Karpas-422 (cell line): ENCODE measurements at places on chromosomes 1 and 21.

GRCh38 chr1:176374967-176375569 lies 87.9 kb upstream of the PAPPA2 start:
- no peaks in the 10 kb centered on the region for H3K36me3 ChIP-seq
- H3K27me3 ChIP-seq, result no peaks in the 10 kb centered on the region
- H3K4me3 ChIP-seq, result no peak overlapping the region
- no peak overlapping the region for H3K27ac ChIP-seq

DNA sequence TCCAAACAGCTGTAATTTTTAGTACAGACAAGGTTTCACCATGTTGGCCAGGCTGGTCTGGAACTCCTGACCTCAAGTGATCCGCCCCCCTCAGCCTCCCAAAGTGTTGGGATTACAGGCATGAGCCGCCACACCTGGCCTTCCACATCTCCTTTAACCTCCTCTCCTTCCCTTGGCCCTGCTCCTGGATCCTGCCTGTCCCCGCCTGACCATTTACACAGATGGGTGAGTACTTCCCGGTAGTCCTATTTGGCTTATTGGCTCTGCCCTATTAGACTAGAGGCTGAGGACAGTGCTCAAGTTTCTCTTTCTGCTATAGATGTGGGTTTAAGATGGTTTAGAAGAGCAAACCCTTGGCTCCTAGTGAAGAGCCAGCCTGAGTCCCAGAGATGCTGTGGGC lies 7.1 kb downstream of the PTPN7 start:
- H3K4me1 ChIP-seq, result peaks cover 15% of the 10 kb centered on the region
- no peak overlapping the region for H3K27ac ChIP-seq
- peaks cover 12% of the 10 kb centered on the region for H3K36me3 ChIP-seq
- no peak for DNase-seq
- no peak overlapping the region for H3K4me3 ChIP-seq

- no peaks in the 10 kb centered on the region for H3K27me3 ChIP-seq
- no peak overlapping the region for H3K4me3 ChIP-seq
- no peak overlapping the region for H3K27ac ChIP-seq
- no peaks in the 10 kb centered on the region for H3K4me1 ChIP-seq
These were observed 868.5 kb downstream of the BRINP3 start for GRCh38 chr1:189609167-189609566.

- no peak overlapping the region for H3K27ac ChIP-seq
- H3K36me3 ChIP-seq, result no peaks in the 10 kb centered on the region
- H3K4me3 ChIP-seq, result no peak overlapping the region
- H3K27me3 ChIP-seq, result no peaks in the 10 kb centered on the region
- DNase-seq, result no peak
- no peaks in the 10 kb centered on the region for H3K4me1 ChIP-seq
These were observed 16.4 kb upstream of the CGN start for GRCh38 chr1:151494741-151495281.

- H3K36me3 ChIP-seq, result no peaks in the 10 kb centered on the region
- no peak overlapping the region for H3K27ac ChIP-seq
- DNase-seq, result no peak
- peaks cover 18% of the 10 kb centered on the region for H3K4me1 ChIP-seq
These were observed 186.4 kb downstream of the MRPL39 start for GRCh38 chr21:25420831-25421230.

GRCh38 chr1:47230692-47231300 lies 1.2 kb downstream of the TAL1 start:
- H3K27ac ChIP-seq, result no peak overlapping the region
- H3K4me3 ChIP-seq, result no peak overlapping the region
- no peaks in the 10 kb centered on the region for H3K27me3 ChIP-seq
- DNase-seq, result no peak
- no peaks in the 10 kb centered on the region for H3K36me3 ChIP-seq

DNA sequence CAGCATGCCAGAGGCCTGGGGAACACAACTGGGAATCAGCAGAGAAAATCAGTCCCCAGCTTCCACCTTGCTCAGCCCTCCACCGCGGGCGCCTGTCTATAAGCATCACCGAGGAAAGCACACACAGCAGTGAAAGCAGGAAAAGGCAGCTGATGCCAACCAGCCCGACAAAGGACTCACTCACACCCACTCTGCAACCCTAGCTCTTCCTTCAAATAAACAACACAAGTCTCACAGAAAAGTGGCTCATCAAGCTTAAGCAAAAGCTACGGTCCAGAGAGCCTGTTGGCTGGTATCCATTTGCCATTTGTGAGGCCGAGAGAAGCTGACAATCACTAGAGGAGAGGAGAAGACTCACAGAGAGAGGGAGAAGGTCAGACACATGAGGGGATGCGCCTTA lies 27.1 kb downstream of the MRAP start:
- no peaks in the 10 kb centered on the region for H3K27me3 ChIP-seq
- no peak overlapping the region for H3K27ac ChIP-seq
- no peak overlapping the region for H3K4me3 ChIP-seq
- H3K36me3 ChIP-seq, result peaks cover 67% of the 10 kb centered on the region
- DNase-seq, result no peak

GRCh38 chr1:85313888-85314696 lies 37.7 kb upstream of the BCL10 start:
- H3K36me3 ChIP-seq, result no peaks in the 10 kb centered on the region
- no peak for DNase-seq
- peaks cover 4% of the 10 kb centered on the region; the same call in 1 of the 2 replicates for H3K4me1 ChIP-seq
- 0 out of 2 replicates have a peak, but pooled peaks cover 2% of the 10 kb centered on the region for H3K27me3 ChIP-seq
- no peak overlapping the region for H3K27ac ChIP-seq

GRCh38 chr1:8145545-8146202 lies 119.6 kb upstream of the ERRFI1 start:
- H3K36me3 ChIP-seq, result no peaks in the 10 kb centered on the region
- H3K4me3 ChIP-seq, result no peak overlapping the region
- no peak overlapping the region for H3K27ac ChIP-seq
- DNase-seq, result no peak
- no peaks in the 10 kb centered on the region for H3K4me1 ChIP-seq

DNA sequence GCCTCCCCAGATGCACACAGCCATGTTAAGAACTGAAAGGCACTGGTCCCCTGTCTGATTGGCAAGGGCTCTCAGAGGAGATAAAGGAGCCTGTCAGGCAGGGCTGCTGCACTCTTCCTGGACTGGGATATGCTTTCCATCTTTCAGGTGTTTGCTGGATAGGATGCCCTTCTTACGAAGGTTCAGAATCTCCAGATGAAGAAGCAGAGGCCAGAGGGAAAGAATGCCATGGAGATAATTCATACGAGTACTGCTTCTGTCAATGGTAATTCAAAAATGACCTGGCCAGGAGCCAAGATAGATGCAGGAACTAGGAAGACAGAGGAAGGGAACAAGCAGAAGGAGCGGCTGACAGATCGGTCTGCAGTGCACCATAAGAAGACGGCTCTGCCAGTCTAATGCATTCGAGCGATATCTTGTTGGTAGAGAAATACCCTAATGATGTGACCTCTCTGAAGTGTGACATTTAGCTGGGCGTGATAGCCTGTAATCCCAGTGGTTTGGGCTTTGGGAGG lies 16.6 kb upstream of the ATP2B4 start:
- H3K27me3 ChIP-seq, result no peaks in the 10 kb centered on the region
- no peaks in the 10 kb centered on the region for H3K36me3 ChIP-seq
- H3K4me3 ChIP-seq, result no peak overlapping the region
- no peak overlapping the region for H3K27ac ChIP-seq
- DNase-seq, result peak; percentile 12
- H3K4me1 ChIP-seq, result no peaks in the 10 kb centered on the region

DNA sequence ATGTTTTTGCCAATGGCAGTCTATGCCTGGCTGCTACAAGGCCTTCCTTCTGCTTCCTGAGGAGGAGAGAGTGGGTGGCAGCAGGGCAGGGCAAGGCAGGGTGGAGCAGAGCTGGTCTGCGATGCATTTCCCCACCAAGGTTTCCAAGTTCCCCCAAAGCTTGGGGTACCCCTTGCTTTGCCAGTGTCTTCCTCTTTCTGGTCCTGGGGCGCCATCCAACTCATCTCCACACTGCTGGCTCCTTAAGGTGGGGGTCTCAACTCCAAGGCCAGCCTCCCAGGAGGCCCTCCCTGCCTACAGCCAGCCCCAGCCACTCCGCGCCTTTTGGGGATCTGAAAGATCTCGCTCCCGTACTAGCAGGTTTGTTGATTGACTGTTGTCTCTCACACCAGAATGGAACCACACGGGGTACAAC lies 3.9 kb upstream of the SKI start:
- H3K27me3 ChIP-seq, result no peaks in the 10 kb centered on the region
- no peak overlapping the region for H3K27ac ChIP-seq
- DNase-seq, result no peak
- H3K4me3 ChIP-seq, result no peak overlapping the region

- no peaks in the 10 kb centered on the region for H3K4me1 ChIP-seq
- no peak overlapping the region for H3K27ac ChIP-seq
These were observed 996.2 kb downstream of the AMY1C start for GRCh38 chr1:104745875-104746274.

- H3K36me3 ChIP-seq, result no peaks in the 10 kb centered on the region
- no peak overlapping the region for H3K4me3 ChIP-seq
- H3K4me1 ChIP-seq, result peaks cover 3% of the 10 kb centered on the region; the same call in 1 of the 2 replicates
- DNase-seq, result no peak
These were observed 12.4 kb downstream of the RNF220 start for GRCh38 chr1:44417351-44418021.

DNA sequence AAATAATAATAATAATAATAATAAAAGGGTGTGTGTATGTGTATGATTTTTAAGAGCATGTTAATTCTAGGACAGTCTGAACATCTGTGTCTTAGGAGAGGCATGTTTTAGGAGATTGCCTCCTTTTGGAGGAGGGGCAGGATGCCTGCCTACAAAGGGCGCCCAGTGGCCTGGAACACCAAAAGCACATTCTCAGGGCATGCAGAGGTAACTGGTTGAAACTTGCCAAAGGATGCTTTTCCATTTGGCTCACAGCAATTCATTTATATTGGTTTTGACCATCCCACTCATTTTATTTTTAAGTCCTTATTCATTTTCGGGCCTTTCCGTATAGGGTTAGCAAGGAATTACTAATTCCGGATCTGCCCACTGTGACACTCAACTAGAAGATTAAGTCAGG lies 21.1 kb upstream of the LAMC2 start:
- DNase-seq, result no peak
- no peaks in the 10 kb centered on the region for H3K27me3 ChIP-seq
- no peaks in the 10 kb centered on the region for H3K4me1 ChIP-seq
- H3K36me3 ChIP-seq, result no peaks in the 10 kb centered on the region

DNA sequence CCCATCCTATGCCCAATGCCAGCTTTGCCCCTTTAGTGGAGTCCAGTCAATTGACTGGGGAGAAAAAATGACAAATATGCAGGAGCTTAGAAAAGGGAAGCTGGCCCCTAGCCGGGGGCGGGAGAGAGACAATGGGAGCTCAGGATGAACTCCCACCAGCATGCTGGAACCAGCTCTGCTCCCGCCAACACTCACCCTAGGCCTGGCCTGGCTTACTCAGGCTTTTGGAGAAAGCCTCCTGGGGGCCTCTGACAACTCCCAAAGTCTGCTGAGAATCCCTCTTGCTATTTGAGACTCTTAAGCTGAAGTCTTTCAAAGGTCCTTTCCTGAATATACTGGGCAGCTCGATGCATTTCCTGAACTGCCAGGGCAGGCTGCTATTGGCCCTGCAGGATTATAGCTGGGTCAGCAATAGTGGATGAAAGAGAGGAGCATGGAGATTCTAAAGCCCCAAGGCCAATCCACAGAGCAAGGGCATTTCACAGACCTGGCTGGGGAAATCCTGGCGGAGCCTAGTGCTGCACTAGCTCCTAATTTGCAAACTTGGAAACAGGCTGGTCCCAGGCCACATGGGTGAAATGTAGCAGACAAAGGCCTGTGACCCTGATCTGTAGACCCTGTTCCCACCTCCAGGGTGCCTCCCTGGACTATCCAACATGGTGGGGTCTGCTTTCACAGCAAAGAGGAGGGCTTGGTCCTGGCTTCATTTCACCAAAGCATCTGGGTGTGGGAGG lies 35.7 kb upstream of the CLSTN1 start:
- H3K36me3 ChIP-seq, result no peaks in the 10 kb centered on the region
- no peak overlapping the region for H3K27ac ChIP-seq
- no peaks in the 10 kb centered on the region for H3K27me3 ChIP-seq
- H3K4me3 ChIP-seq, result no peak overlapping the region

DNA sequence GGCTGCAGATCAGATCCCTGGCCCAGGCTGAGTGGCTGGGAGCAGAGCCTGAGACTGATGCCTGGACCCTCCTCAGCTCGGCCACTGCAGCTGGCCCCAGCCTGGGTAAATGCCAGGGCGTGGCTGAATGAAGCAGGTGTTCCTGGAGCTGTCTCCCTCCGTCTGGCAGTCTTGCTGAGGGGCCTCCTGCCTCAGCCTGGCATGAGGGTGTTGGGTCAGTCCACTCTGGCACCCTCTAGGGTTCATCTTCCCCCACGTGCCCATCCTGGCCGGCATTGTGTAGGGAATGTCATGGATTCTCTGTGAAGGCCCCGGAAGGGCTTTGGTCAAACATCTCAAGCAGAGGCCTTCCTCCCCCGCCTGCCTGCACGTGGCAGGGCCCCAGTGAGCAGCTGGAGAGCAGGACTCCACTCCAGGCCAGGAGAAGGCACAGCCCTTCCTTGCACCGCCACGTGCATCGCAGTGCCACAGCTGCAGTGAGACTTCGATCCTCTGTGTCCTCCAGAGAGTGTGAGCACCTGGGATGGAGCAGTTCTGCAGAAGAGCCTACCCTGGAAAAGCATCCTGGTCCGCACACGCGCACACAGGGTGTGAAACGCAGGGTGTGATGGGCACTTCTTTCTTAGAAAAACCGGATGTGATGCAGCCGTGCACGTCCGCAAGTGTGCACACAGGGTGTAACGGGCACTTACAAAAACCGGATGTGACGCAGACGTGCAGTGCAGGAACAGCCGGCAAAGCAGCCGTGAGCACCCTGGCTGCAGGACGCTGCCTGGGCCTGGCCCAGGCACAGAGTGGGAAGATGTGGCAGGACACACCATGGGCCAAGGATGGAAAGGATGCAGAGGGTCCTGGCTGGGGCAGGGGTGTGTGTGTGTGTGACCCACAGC lies 4.6 kb upstream of the KRTAP10-4 start:
- no peaks in the 10 kb centered on the region for H3K27me3 ChIP-seq
- no peak overlapping the region for H3K27ac ChIP-seq
- no peak overlapping the region for H3K4me3 ChIP-seq
- no peaks in the 10 kb centered on the region for H3K36me3 ChIP-seq

DNA sequence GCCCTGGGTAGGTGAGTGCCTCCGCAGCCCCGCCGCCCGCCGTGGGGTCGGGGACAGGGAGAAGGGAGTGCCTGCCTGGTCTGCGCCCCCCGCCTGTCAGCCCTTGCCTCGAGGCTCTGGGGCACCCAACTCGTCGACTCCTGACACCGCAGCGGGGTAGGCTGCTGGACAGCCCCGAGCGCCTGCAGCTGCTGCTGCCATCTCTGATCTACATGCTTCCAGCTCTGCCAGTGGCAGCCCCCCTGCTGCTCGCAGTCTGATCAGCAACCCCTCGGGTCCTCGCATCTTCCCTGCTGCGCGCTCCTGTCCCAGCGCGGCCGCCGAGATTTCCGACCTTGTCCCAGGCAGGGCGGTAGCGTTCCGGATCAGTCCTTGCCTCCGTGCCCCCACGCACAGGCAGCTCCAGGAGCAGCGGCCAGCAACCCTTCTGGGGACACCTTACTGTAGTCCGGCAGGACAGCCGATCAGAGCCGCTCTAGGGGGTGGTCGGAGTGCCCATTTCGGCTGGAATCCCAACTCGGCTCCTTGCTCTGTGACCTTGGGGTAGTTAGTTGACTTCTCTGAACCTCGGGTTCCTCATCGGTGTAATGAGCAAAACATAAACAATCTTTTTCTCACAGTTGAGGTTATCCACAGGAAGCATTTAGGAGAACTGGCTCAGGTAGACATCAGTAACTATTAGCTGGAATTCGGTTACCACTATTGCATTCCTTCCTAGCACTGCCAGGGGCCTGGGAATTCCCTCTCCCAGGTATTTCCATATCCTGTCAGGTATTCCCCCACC lies 540 bp downstream of the BCAN start:
- H3K27ac ChIP-seq, result no peak overlapping the region
- no peak overlapping the region for H3K4me3 ChIP-seq
- no peaks in the 10 kb centered on the region for H3K36me3 ChIP-seq
- no peaks in the 10 kb centered on the region for H3K4me1 ChIP-seq
- DNase-seq, result no peak
